ENCODE measurements at places on chromosomes 3 and 15. TPM values are rescaled to one million over a fixed set of nuclear protein-coding genes. Genes with fewer than 3 reads are reported as not detected.

The TMOD2 gene
- total RNA-seq = 12.6 TPM

The ARID3B gene
- total RNA-seq = 3.2 TPM

The STAB1 gene
- total RNA-seq = 111 TPM

The AHSG gene
- not detected for total RNA-seq

The EAF2 gene
- 3.9 TPM for total RNA-seq

The CHSY1 gene
- 33.1 TPM for total RNA-seq

The MORC1 gene
- not detected for total RNA-seq

Data from ovary (tissue), 10 donors.